Germinal center (tissue), 1 donor: ENCODE measurements at places on chromosomes 4 and X.

GRCh38 chr4:10730019-10730418 is 45.5 kb upstream of the CLNK start:
- DNase-seq: no peak

GRCh38 chr4:84957514-84958420 is 8.7 kb downstream of the WDFY3 start:
- DNase-seq: no peak

GRCh38 chrX:30643313-30643821 is 9.9 kb upstream of the GK start:
- no peak for DNase-seq

DNA sequence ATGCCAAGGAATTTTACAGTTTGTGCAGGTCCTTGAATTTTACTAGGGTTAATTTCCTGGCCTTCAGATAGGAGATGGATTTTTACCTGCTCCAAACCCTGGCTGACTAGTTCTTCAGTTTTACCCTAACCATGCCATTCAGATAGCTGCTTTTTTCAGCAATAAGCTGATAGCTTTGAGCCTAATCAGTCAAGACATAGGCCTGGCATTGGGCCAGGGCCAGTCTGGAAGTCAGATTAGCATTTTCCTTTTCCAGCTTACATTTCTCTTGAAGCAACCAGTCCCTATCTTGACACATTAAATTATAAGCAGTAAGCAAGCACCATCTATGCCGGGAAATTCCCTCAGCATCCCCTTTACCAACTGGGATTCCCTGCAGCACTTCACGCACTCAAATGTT is 177.1 kb downstream of the ADGRA3 start:
- no peak for DNase-seq

DNA sequence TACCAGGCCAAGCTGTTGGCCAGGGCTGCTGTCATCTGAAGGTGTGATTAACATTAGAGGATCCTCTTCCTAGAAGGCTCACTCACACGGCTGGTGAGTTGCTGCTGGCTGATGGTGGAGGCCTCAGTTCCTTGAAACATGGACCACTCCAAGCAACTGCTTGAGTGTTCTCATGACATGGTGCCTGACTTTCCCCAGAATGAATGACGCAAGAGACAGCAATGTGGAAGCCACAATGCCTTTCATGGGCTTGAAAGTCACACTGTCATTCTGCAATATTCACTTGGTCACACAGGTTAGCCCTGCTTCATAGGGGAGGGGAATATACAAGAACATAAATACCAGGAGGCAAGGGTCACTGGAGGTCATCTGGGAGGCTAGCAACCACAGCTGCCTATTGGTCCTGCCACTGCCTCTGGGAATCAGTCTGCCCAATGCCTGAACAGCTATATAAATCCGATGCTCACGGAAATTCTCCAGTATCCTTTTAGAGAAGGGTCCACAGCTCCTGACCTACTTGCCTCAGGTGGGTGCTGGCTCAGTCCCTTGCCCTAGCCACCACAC is 97.1 kb upstream of the MAML3 start:
- DNase-seq: no peak

GRCh38 chr4:145819101-145819852 is 119.3 kb downstream of the ZNF827 start:
- DNase-seq: no peak

- no peak for DNase-seq
Measured at GRCh38 chrX:18174971-18175370, 45.7 kb downstream of the BEND2 start.

DNA sequence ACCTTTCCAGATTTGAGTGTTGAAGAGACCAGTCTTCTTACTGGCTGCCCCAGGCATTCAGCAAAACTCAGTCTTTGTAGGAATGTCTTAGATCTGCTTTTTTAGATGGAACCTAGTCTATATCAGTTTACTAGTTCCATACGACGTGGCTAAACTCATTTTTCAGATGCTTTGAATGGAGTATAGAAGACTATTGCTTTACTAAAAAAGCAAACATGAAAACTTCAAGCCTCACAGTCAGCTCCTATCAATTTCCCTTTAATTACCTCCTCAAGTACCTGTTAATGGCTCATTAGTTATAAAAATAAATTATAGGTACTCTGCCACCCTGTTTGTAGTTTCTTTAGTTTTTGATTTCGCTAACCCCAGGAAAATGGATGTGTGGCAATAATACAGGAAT is 63.0 kb upstream of the STOX2 start:
- no peak for DNase-seq

DNA sequence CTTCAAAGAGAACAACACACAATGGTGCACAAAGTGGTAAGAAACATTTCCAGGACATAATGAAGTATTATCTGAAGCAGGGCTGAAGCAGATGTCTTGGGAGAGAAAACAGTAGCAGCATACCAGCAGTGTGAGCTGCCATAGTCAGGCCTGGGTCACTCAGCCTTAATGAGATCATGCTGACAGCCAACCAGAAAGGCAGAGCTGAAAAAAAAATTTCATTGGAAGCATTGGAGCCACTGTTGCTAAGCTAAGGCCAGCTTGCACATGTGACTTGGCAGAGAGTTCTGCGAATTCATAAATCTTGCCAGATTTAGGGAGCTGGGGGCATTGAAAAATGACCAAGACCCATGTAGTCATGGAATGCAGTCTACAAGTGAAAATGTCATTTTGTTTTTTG is 444.0 kb upstream of the PITX2 start:
- DNase-seq: no peak

DNA sequence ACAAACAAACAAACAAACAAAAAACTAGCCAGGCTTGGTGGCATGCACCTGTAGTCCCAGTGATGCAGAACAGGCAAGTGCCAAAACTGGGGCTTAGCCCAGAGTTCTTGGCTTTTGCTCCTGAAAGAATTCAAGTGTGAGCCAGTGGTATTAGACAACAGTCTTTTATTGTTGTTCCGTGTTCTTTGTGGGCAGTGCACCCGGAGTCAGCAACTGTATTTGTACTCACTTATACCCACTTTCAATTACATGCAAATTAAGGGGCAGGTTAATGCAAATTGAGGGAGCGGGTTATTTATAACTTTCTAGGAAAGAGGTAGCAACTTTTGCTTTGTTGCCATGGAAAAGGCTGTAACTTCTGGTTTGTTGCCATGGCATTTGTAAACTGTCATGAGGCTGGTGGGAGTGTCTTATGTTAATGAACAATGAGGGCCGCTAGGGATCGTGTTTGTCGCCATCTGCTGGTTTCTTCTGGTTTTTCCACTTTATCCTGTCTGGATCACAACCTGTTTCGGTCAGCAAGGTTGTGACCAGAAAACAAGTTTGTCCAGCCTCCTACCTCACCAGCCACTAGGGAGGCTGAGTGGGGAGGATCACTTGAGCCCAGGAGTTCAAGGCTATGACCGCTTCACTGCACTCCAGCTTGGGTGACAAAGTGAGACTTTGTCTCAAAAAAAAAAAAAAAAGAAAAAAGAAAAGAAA is 88.8 kb upstream of the ESX1 start:
- DNase-seq: peak; percentile 5

DNA sequence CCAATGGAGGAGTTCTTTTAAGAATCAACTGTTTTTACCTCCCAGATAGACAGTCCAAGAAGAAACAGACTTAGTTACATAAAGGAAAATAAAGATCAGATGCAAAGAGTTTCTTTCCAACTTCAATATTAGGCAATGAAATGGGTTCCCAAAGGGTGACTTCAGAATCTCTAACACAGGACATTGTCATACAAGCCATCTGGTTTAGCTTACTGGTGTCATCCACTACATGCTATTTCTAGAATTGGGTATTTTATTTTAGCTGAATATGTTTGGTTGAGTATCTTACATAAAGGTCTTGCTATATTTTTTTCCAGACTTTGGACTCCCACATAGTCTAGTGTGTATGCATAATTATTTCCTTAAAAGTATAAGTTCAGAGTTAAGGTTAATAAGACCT is 162.1 kb upstream of the SLC7A11 start:
- no peak for DNase-seq

DNA sequence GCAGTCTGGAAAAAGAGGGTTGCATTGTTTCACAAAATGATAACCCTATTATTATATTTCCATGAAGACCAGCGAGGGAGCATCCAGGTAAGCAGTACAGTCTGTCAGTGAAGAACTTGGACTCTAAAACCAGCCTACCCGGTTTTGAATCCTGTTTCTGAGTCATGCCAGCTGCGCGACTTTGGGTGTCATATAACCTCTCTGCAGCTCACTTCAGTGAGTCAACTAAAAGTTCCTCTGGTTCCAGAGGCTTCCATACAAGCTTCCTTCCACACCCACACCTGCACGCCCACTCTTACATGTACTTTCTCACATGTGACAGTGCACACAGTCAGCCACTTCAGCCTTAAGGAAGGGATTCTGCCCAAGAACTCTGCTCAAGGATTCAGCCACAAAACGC is 49.8 kb upstream of the PRPS2 start:
- DNase-seq: no peak

DNA sequence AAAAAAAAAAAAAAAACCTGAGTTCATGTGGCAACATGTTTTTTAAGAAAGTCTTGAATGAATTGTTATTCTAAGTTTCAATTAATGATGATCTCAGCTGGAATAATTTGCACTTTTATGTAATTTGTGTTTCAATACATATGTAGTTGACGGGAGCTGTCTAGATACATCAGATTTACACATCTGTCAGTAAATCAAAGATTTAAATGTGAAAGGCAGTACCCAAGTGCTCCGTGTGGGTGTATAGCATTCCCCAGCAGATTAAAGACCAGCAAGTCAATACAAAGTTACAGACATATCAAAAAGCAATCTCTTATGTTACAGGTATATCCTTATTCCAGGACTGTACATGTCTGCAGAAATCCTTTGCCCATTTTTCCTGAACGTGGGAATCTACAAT is 35.2 kb downstream of the SYNPO2 start:
- DNase-seq: no peak

- no peak for DNase-seq
Measured at GRCh38 chr4:151930372-151930771, 169.6 kb upstream of the GATB start.

DNA sequence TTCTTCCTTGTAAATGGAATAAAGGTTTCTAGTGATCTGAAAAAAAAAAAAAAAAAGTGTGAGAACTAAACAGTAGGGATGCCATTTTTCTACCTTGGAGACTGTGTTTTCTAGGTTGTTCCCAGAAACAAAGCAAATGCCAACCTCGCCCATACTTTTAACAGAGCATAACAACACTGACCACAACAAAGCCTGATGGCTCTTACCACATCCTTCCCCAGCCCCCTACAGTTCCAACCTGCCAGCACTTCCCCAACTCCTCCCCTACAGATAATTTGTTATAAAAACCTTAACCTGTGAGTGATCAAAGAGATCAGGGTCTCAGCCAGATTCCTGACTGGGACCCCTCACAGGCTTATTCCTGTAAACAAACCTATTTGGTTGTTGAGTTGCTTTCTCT is 940.0 kb downstream of the SH3BGRL start:
- no peak for DNase-seq

DNA sequence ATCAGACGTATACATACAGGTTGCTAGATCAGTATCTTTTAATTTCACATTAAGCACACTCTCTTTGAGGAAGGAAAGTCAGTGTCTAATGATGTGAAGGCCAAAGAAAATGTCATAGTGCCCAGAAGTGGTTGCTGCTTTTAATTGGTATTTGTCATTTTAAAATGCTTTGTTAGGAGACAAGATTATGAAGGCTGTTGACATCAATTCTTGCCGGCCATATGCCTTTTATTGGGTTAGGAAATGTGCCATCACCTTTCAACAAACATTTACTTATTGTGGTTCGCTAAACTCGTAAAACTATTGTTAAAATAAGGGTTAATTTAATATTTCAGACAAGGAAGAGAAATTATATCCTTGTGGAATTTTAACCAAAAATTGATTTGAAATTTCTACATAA is 32.2 kb downstream of the NFKB1 start:
- no peak for DNase-seq

DNA sequence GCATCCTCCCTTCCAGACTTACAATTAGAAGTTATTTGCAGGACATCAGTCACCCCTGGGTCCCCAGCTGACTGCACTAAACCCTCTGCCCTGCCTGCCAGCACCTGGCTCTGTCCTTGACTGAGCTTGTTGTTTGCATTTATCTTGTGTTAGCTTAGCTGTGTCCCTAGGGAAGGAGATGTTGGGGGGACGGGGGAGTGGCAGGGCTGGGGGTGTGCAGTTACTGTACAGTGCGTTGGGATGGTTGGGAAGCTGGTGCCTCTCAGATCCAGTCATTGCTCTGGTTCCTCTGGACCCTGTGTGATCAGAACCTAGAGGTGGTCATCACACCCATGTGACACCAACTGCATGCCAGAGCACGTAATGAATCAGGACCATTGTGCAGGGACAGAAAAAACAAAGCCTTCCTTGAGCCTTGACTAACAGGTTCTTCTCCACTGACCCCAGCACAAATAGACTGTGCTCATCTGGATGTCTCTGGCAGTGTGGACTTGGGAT is 32.7 kb upstream of the PROM1 start:
- no peak for DNase-seq

DNA sequence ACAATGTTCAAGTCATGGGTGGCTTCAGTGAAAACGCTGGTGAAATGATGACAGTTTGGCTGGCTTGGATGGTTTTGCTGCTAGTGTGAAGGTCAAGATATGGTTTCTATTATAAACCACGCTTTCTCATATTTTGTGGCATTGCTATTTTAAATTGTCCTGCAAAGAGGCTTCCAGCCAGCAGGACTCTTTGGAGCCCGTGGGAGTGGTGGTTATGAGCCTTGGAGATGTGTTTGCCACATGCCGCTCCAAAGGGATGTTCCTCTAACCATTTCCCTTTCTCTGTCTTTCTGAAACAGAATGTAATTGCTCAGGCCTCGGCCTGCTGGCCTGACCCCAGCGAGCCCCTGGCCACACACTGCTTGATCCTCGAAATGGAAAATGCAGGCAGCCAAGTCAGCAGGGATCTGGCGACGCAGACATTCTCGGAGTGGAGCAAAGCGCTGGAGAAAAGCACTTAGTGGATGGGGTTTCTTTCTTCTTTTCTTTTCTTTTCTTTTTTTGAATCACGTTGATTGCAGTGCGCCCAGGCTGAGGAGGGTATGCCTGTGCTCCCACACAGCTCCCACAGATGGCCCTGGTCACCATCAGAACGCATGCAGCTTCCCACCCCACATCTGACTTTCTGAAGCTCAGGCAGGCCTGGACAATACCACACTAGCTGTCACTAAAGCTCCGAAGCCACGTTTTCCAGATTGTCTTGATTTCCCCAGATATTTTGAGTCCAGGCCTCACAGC is 114.0 kb downstream of the ENPP6 start:
- DNase-seq: no peak

DNA sequence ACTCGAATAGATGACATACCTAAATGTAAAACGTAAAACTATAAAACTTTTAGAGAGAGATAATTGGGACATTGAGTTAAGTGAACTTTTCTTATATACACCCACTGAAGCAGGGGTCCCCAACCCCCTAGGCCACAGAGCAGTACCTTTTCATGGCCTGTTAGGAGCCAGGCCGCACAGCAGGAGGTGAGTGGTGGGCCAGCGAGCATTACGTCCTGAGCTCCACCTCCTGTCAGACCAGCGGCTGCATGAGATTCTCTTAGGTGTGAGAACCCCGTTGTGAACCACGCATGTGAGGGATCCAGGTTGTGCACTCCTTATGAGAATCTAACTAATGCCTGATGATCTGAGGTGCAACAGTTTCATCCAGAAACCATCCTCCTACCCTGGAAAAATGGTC is 114.8 kb downstream of the HMX1 start:
- no peak for DNase-seq

- peak; percentile 3 for DNase-seq
Measured at GRCh38 chr4:143700416-143701352, at the start of gene FREM3. Gene FREM3, minus strand, starts transcription at chr4:143700675. Its CDS starts 0 bp downstream, at chr4:143700675.

- DNase-seq: no peak
Measured at GRCh38 chrX:153611298-153612095, 12.6 kb upstream of the CCNQ start.
